ENCODE measurements at places on chromosomes 2 and 18.

DNA sequence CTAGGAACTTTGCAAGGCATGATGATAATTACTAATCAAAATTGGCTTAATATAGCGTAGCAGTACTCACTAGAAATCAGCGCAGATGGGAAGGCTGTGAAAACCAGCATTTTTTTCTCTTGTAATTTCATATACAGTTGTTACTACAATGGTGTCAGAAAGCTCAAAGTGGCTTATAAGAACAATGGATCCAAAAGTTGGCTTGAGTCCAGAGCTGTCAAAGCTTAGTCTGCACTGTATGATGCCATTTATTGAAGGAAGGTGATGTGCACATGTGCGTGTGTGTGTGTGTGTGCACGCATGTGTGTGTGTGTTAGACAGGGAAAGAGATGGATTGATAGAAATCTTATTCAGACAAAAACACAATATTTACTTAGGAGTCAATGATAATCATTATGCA, 341.3 kb downstream of the TGIF1 start:
- no peak for DNase-seq

DNA sequence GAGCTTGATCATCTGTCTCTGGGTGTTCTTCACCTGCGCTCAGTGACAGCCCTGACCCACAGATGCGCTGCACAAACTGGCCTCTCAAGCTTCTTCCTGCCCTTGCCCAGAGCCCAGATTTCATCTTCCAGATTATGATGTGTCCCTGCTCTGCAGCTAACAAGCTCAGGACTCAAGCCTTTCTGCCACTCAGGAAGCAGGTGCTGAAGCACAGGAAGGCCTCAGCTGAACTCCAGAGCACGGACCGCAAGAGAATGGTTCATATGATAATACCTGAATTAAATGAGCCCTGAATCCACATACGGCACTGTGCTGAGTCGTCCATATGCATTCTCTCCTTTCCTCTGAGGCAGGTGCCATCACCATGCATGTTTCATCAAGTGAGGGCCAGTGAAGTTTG, 3.8 kb downstream of the CD207 start:
- no peak for DNase-seq

DNA sequence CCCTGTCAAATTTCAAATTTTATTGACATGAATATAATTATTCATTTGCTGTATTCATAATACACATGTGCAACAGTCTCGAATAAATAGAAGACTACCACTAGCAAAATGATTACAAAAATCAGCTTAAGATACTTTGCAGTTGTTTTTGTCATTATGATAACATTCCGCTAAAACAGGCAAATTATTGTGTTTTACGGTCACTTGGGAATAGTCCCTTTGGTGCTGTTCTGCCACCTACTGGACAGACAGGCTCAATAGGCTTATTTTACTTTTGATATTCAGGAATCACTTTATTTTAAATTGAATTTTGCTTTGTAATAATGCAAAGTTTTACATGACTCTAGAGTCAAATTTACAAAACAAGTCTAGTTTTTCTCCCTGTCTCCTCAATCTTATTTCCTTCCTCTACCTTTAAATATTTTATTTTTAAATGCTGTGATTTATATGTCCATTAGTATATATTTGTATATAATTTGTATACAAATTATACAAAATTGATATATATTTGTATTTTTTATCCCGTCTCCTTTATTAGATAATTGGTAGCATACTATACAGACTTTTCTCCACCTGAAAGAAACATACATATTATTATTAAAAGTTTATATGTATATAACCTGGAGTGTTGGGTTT, 456.3 kb downstream of the DLGAP1 start:
- DNase-seq = no peak

DNA sequence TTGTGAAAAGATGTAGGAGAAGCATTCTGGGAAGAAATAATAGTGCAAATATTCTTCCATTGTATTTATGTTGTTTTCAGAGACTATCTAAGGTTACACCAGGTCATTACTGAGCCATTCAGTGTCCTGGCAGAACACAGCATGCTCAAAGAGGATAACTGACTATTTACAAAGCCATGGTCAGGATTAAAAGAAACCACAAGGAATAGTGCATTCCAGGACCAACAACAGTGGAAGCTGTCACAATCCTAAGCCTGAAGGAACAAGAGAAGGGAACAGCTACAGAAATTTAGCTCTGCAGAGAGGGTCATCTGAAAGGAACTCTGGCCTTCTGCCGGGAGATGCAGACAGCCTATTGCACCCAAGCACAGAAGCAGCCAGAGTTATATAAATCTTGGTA, 116.7 kb downstream of the DSC3 start:
- no peak for DNase-seq

DNA sequence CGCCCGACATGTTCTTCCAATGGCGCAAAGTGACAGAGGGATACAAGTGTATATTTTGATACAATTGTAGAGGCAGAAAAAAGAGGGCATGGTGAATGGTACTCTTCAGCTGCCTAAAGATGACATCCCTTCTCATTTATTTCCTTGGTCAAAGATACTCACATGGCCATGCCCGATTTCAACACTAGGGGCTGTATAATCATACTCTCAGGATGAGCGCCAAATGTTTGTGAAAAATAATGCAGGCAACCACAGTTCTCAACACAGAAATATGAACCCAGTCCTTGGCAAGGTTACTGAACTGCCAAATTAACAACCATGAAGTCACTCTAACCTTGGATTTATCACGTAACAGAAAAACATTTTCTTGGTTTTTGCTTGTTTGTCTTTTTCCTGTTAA, 204.4 kb downstream of the CCDC102B start:
- DNase-seq = no peak
